ENCODE measurements at places on chromosomes 1 and 21. TPM values are rescaled to one million over a fixed set of nuclear protein-coding genes. Genes with fewer than 3 reads are reported as not detected.

CASQ1 gene
- polyA plus RNA-seq: not detected

DIO1 gene
- polyA plus RNA-seq: not detected

GRCh38 chr1:14748977-14749376 lies 150.5 kb downstream of the KAZN start:
- no peak for DNase-seq
- H3K4me1 ChIP-seq: no peaks in the 10 kb centered on the region
- H3K36me3 ChIP-seq: no peaks in the 10 kb centered on the region
- H3K4me3 ChIP-seq: no peak overlapping the region
- no peak overlapping the region for H3K27ac ChIP-seq
- no peaks in the 10 kb centered on the region for H3K27me3 ChIP-seq

DNA sequence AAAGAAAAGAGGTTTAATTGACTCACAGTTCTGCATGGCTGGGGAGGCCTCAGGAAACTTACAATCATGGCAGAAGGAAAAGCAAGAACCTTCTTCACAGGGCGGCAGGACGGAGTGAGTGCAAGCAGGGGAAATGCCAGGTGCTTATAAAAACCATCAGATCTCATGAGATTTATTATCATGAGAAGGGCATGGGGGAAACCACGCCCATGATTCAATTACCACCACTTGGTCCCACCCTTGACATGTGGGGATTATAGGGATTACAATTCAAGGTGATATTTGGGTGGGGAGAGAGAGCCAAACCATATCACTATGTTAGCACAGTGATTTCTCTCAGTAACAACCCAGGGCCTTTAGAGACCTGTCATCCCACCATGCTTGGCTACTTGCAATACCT lies 39.9 kb downstream of the LRRN2 start:
- no peaks in the 10 kb centered on the region for H3K36me3 ChIP-seq
- no peaks in the 10 kb centered on the region for H3K4me1 ChIP-seq
- no peak overlapping the region for H3K27ac ChIP-seq
- H3K27me3 ChIP-seq: no peaks in the 10 kb centered on the region
- no peak overlapping the region for H3K4me3 ChIP-seq
- DNase-seq: no peak

GRCh38 chr1:26544126-26544525 lies 14.6 kb downstream of the RPS6KA1 start:
- no peak overlapping the region for H3K4me3 ChIP-seq
- H3K4me1 ChIP-seq: peaks cover 90% of the 10 kb centered on the region
- DNase-seq: no peak
- H3K36me3 ChIP-seq: peaks cover 18% of the 10 kb centered on the region
- no peaks in the 10 kb centered on the region for H3K27me3 ChIP-seq
- H3K27ac ChIP-seq: peak overlapping the region; percentile 17

DNA sequence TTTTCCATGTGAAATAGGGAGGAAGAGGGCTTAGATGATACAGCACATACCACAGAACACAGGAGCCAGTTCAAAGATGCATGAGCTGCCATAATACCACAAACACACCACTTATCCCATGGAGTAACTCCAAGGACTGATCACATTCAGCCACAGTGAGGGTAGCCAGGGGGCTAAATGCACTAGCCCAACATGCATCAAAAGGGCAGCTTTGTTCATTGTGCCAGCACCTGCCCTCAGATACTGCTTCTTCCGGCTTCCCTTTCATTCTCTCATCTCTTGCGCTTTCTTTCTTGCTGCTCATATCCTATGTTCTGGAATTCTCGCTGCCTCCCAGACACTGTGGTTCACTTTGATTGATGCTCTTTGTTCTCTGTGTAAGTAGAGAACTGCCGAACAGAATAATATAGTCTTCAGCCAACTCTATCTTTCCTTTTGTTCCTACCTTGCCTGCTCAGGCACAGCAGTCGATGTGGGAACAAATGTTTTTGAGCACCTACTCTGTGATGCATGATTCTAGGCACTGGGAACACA lies 50.0 kb upstream of the SYT6 start:
- DNase-seq: no peak
- no peaks in the 10 kb centered on the region for H3K4me1 ChIP-seq
- no peaks in the 10 kb centered on the region for H3K36me3 ChIP-seq
- H3K27ac ChIP-seq: no peak overlapping the region

DNA sequence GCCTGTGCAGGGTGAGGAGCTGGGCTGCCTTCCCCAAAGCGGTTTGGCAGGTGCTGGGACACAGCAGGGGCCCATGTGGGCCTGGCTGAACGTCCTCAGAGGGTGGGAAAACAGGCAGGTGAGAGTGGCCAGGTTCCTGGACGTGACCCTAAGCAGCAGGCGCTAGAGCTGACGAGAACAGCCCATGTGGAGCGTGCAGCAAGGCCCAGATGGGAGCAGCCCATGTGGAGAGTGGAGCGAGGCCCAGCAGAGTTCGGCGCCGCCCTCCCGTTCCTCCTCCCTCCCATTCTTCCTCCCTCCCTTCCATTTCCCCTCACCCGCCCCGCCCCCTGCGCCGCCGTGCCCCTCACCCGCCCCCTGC lies 314.4 kb upstream of the VAMP3 start:
- no peak overlapping the region for H3K27ac ChIP-seq
- H3K27me3 ChIP-seq: no peaks in the 10 kb centered on the region
- H3K36me3 ChIP-seq: no peaks in the 10 kb centered on the region
- DNase-seq: no peak

Measured in CD4-positive, CD25-positive, alpha-beta regulatory T cell (primary cell).